ENCODE measurements at places on chromosomes 6 and 20.
A peak's percentile ranks its signal among the peaks of the same experiment; 100 is the strongest.

DNA sequence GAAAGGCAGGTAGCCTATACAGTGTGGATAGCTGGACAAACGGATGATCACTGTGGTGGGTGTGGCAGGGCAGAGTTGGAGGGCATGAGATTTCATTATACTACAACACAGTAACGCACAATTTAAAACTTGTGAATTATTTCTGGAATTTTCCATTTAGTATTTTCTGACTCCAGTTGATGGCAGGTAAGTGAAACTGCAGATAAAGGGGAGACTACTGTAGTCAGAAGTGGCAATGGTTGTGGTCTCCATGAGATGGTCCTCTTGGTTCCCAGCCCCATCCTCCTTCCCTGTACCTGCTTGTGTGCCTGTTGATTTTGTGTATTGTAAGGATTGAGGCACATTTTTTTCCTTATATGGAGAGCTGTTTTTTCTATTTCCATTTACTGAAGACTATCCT lies 22.5 kb upstream of the SCAF8 start:
- DNase-seq: no peak

GRCh38 chr6:82436740-82437139 lies 73.1 kb downstream of the TPBG start:
- no peak for DNase-seq

DNA sequence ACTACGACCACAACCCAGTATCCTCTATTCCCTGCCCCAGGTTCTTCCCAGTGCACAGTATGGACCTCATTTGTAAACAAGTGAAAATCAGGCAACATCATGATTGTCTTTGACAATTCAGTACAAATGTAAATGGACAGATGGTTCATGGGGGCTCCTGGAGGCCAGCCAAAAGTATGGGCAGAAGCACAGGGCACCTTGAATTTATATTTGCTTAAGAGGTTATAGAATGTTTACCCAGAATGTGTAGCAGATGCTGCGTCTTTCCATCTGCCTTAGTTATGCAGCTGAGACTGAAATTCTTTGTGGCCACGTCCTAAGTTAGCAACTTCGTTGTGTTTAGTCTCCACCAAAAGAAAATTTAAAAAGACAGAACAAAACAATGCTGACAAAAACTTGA lies 559.6 kb upstream of the NRSN1 start:
- no peak for DNase-seq

DNA sequence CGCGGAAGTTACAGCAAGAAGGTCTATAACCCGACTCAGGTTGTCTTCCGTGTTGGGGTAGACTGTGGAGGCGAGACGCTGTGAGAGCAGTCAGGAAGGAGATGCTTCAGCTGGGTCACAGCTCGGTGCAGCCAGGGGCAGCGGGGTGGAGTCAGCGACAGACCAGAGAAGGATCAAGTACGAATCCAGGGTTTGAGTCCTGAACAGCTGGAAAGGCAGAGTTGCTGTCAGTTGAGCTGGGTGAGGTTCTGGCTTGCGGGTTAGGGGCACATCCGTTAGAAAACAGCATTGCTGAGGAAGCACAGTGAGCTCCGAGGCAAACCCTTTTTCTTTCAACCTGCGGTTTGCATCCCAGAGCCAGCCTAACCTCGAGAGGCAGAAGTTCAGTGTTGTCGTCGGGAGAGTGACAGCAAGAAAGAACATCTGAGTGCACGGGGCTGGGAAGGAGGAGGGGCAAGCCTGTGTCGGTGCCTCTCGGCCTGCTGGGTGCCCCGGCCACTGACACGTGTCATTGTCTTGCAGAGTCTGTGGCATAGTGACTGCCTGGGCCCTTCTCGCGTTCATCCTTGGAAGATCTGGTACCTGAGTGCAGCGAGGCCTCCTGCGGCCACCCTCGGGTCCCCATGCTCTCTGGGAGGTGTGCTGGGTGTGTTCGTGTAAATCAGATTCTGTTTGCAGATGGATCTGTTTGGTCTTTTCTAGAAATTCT lies 20.0 kb downstream of the PNLDC1 start:
- DNase-seq: peak; percentile 70

DNA sequence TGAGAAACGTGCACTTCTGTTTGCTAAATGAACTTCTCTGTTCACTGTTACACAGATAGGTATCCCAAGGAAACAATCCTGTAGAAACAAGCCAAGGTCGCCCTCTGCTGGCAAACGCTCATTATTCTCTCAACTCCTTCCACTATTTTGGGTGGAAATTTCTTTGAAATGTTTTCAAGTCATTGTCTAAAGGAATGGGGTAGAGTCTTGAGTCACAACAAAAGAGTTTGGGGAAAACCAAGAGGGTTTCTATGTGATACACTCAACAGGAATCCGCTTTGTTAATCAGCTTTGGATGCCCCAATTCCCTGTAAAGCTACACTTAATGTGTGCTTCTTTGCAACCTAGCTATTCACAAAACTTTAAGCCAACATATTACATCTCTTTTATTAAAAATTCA lies 4.6 kb upstream of the RAE1 start:
- DNase-seq: peak; percentile 41

- no peak for DNase-seq
These were observed 13.0 kb downstream of the RPL10A start for GRCh38 chr6:35481226-35481625.

DNA sequence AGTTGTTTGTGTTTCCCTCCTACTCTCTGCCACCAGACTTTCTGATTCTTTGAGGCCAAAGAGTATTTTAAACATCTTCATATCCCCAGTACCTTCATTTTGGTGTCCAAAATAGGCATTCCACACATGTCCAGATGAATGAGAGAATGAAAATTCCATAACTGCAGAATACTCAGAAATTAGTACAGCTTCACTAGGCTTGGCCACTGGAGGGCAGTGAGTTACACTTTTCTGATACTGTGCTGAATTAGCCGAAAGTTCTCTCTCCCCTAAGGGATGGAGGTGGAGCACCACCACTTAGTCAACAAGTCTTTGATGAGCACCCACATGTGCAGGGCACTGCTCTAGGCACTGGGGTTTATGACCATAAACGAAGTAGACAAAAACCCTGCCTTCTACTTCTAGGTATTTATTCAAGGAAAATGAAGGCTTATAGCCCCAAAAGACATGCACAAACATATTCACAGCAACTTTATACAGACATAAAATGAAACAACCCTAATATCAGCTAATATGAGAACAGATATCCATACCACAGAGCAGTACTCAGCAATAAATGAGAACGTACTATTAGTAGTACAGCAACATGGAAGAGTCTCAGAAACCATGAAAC lies 46.1 kb upstream of the TMEM217 start:
- DNase-seq: no peak

DNA sequence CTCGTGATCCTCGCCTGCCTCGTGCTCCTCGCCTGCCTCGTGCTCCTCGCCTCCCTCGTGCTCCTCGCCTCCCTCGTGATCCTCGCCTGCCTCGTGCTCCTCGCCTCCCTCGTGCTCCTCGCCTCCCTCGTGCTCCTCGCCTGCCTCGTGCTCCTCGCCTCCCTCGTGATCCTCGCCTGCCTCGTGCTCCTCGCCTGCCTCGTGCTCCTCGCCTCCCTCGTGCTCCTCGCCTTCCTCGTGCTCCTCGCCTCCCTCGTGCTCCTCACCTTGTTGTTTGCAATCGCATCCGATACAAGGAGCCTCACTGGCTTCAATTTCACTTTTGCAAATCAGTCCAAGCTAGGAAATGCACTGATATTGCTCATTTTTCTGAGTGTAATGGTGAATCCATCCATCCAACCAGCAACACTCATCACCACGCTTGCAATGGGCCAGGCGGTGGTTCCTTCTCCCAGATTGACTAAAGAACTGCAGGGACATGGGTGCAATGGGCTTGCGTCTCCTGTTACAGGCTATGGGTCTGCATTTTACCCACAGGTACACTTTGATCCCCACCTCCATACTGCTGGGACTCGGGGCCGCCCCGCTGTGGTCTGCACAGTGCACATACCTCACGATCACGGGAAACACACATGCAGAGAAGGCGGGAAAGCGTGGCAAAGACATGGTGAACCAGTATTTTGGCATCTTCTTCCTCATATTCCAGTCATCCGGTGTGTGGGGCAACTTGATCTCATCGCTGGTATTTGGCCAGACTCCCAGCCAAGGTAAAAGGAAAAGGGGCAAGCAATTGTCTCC lies 4.6 kb downstream of the UNC93A start:
- no peak for DNase-seq

GRCh38 chr6:530425-530824 lies 126.5 kb downstream of the HUS1B start:
- DNase-seq: no peak

DNA sequence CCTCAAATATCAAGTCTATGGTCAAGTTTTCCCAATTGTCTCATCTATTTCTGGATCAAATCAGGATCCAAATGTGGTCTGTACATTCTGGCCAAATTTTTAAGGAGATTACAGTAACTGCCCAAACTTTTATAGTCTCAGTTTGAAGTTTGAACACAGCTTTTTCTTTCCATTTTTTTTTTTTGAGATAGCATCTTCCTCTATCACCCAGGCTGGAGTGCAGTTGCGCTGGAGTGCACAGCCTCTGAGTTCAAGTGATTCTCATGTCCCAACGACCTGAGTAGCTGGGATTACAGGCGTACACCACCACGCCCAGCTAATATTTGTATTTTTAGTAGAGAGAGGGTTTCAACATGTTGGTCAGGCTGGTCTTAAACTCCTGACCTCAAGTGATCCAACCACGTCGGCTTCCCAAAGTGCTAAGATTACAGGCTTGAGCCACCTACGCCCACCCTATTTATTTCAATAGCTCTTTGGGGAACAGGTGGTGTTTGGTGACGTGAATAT lies 84.9 kb upstream of the CARMIL1 start:
- DNase-seq: no peak

DNA sequence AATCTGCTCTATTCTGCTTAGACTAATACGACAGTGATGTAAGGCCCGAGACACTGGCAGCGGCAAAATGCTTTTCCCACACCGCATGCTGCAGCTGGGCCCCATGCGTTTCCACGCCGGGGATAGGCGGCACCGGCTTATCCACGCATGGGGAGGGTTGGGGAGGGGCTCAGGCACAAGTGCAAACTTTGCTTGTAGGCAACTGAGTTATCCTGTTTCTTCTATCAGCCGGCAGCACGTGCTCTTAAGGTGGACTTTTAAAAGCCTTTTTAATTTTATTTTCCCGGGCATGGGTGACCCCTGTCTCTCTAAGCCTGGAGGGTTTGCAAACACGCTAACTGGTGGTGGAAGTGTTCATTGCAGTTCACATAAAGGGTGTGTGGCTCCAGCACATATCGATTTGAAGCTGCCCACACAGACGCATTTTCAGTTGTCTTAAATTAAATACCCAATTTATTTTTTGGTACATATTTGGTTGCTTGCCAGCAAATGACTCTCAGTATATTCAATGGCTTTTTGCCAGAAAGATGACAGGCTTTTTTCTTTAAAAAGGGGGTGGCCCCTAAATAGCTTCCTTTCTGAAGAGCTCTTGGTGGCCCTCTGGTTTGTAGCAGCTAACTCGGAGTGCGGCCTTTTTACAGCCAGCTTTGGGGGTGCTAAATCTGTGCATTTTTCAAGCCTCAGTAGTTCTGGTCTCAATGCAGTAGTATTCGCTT lies 561.8 kb upstream of the AGPAT4 start:
- DNase-seq: no peak

DNA sequence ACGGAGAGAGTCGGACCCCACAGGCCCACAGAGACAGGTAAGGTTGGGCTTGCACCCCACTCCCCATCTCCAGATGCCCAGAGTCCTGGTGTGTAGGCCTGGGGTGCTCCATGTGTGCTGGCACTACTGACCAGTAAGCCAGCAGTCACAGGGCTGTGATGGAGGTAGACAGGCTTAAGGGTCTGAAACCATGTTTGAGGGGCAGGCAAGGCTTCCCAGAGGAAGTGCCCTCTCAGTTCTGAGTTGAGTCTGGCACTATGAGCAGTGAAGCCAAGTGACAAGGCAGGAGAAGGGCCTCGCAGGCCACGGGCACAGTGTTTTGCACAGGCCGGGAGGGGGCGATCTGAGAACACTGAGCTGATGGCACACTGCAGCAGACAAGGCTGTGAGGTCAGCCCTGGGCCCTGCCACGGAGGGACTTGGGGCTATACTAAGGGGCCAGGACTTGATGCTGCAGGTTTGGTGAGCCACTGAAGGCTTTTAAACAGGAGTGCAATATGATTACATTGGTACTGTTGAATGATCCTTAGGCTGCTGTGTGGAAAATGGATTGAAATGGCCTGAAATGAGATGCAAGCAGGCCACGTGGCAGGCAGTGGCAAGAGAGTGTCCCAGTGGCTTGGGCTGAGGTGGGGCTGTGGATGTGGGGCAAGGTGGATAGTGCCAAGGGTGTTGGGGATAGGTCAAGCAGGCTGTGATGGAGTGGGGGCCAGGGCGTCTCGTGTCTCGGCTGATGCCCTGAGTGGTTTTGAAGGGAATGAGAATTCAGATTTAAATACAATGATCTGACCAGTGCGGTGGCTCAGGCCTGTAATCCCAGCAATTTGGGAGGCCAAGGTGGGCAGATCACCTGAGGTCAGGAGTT lies 20.3 kb downstream of the TTBK1 start:
- DNase-seq: peak; percentile 24

DNA sequence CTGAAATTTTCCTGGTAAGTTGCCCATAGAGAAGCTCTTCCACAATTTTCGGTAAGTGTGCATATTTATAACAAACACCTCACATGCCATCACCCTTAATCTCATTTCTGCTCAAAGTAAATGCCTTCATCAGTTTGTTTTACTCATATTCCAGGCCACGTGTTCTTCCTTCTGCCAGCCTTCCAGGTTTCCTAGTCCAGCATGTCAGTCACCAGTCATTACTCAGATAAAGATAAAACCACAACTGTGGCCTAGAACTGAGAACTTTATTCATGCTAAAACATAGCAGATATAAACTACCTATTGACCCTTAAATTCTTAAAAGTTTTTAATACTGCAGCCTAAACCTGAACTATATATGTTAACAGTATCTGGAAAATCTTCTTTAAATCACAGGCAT lies 149.5 kb upstream of the SLC22A16 start:
- DNase-seq: no peak

GRCh38 chr6:86715676-86716075 lies 221.7 kb upstream of the HTR1E start:
- no peak for DNase-seq

DNA sequence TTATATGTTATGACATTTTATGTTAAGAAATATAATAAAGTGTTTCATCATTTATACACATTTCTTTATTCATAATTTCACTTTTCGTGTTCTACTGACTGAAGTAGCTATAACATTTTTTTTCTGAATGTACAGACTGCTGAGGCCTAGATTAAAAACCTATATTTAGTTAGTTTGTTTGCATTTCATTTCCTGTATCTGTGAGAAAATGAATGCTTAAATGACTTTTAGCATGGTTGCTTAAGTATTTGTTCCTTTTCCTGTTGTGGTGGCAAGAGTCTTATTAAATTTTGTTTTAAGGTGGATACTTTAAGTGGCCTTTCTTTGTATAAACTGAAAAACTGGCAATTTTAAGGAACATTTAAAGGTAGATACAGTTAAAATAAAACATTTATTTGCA lies 779.7 kb upstream of the MAN1A1 start:
- DNase-seq: no peak

DNA sequence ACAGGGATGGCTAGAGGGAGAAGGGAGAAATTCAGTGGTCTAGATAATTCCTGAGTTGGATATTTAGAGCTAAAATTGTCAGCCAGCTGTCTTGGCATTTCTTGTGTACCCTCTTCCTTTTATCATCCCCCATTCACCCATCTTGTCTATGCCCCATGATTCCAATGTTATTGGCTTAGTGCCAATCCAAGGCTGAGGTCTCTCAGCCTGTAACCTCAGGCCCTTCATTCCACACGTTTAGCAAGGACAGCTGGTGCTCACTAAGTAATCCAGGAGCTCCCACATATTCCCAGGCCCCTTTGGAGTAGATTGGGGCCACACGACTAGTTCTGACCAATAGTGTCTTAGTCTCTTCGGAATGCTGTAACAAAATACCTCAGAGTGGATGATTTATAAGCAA lies 112.4 kb upstream of the ATXN1 start:
- no peak for DNase-seq

- DNase-seq: no peak
These were observed 56.9 kb upstream of the FOXP4 start for GRCh38 chr6:41489120-41489851.

Data from KG1 (cell line).